ENCODE measurements at places on chromosomes 7 and 10.
A peak's percentile ranks its signal among the peaks of the same experiment; 100 is the strongest.

DNA sequence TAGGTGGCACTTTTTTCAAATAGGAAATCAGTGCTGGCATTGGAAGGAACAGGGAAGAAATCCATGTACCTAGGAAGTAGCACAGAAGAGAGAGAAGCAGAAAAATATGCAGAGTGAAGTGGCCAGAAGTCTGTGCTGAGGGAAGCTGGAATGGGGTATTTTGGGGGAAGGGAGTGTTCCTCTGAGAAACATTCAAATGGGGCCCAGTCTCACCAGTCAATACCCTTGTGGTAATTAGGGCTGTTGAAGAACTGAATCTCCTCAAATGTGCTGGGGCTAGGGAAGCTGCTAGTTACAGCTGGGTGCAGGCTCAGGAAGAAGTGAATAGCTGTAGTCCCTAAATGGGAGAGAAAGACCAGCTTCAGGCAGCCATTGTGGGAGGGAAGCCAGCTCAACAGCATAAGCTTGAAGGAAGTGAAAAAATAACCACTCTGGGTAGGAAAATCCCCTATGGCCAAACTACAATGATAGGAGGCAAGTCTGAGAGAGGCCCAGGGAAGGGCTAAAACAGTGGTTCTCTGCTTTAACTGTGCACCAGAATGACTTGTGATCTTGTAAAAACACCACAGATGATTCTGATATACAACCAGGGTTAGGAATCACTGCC lies 7.6 kb downstream of the NDST2 start:
- DNase-seq, result no peak

- DNase-seq, result no peak
These were observed 93.6 kb upstream of the PRR15 start for GRCh38 chr7:29469976-29470557.

DNA sequence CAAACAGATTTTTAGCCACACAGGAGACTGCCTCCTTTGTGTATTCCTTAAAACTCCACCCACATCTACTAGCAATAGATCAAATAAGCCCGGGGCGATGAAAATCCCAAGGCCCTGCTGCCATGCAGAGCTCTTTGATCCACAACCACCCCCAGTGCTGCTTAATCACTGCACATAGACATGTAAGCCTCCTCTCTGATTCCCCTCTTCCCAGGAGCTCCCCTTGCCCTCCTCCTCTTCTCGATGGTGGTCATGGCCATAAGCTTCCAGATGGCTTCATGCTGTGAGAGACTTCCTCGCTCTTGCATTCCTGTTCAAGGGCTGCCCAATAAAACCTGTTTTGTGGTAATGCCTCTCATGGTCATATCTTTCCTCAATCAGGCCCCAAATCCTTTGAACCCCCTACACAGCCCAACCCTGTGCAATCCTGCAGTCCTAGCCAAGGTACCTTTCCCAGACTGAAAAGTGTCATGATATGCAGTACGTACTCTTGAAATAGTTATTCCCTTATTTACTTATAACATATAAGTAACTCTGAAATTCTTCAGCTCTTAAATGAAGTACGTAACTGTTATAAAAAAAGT lies 158.5 kb downstream of the CACNA2D1 start:
- no peak for DNase-seq

DNA sequence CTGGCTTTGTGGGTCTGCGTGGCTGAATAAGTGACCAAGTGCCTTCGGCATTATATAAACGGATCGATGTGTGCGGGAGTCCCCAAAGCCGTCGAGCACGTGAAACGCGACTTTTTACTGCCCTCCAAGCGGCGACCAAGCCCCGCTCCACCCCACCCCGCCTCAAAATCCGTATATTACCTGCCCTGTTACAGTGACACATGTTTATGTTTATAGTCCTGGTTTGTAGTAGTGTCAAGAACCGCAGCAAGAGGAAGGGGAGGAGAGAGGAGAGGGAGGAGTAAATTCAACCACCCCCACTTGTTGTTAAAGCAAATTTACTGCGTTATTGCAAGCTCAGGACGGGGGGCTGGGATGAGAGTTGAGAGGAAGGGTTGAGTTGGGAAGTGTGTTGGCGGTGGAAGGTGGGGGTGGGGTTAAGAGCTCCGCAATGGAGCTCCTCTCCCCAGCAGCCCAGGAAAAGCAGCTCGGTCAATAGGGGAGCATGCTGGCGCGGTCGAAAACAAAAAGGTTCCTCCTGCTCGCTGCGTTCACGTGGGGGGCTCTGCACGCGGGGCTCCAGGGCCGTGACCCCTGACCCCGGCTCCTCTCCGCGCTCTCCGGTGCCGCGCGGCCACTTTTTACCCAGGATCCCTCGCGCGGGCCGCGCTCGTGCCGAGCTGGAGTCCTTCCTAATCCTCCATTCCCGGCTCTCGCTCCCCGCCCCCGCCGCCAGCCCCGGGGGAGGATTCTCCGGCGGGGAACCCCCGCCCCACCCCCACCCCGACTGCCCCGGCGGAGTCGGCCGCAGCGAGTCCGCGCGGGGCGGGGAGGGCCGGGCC lies at the start of gene SKIDA1:
TSS of gene SKIDA1 (minus strand) at position 316 of the 821 bp plus-strand sequence. CDS start 7,860 bp downstream, outside the sequence.
- DNase-seq, result peak; percentile 77

GRCh38 chr7:37831244-37831643 lies 17.2 kb upstream of the NME8 start:
- DNase-seq, result no peak

GRCh38 chr7:26200038-26200443 lies 505 bp downstream of the HNRNPA2B1 start:
- DNase-seq, result peak; percentile 35

- no peak for DNase-seq
These were observed 23.9 kb downstream of the NT5C3A start for GRCh38 chr7:33038639-33039038.

GRCh38 chr7:32905175-32905662 lies 13.7 kb upstream of the KBTBD2 start:
- no peak for DNase-seq

DNA sequence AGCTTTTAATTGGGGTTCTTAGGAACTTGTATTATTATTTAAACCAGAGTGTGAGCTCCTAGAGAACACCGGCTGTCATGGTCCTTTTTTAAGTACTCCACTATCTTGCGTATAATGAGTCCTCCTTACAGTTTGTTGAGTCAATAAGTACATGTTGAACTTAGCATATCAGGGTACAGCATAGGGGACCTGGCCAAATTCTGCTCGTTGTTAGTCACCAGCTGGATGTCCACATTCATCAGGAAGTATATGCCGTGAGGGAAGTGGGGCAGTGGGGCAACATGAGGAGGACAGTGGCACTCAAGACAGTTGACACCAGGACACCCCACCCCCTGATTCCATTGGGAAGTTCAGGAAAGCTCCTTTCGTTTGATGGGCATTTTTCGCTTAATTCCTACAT lies 16.6 kb downstream of the RPP30 start:
- DNase-seq, result no peak

DNA sequence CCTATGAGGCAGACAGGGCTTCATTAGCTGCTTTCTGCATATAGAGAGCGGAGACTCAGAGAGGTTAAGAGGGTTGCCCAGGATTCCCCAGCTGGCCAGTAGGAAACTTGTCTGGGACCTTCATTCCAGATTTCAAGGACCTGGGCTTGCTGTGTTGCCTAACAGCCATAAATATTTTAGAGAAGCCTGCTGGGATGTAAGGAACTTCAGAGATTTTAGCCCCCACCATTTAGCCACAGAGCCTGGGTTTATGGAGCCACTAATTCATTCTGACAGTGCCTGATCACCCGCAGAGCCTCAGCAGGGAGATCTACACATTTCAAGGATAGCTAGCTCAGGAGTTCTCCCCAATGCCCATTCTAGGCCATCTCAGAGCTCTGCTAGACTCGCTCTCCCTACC lies 56.6 kb upstream of the TRUB1 start:
- DNase-seq, result no peak

DNA sequence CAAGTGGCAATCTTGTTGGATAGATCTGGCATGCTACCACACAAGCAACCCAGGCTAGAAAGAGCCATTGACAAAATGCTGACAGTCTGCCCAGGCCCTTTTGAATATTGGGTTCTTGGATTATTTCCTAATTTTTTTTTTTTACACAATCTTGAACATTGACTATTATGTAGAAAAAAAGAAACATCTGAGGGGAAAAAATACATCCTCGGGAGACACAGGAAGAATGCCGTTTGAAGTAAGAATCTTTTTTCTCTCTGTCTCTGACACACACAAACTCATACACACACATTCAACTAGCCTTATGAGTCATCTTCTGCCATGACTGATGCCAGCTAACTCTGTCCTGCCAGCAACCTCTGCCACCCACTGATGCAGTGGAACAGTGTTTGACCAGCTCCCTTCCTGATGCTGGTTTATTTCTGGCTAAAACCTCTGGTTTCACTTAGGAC lies 47.2 kb downstream of the SORBS1 start:
- peak; percentile 91 for DNase-seq

DNA sequence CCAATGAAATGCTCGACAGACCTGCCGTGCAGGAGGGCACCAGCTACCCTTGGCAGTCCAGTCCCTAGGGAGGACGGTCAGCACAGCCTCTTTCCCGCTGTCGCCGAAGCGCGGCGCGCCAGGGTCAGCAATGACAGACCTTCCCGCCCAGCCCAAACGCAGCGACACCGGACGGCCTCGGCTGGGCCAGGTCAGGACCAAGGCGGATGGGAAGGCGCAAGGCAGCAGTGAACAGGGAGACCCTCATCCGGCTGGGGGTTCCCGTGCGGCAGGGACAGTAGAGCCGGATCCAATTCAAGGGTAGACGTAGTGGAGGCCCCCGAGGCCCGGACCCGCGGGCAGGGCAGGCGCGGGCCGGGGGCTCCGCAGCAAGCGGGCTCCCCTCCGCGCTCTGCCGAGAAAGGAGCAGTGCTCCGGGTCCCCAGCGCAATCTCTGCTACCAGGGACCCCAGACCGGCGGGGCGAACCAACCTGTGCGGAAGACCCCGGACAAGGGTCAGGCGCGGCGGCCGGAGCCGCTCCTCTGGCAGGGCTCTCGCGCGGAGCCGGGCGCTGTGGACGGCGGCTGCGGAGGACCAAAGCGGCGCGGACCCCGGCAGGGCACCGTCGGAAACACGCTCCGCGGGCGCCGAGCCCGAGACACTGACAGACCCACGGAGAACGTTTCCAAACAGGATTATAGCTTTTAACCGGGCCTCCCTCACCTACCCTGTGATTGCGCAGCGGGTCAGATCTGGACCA lies at the start of gene SEC31B:
TSS of gene SEC31B (minus strand) at position 551 of the 741 bp plus-strand sequence. CDS start 2,909 bp downstream, outside the sequence.
- no peak for DNase-seq

DNA sequence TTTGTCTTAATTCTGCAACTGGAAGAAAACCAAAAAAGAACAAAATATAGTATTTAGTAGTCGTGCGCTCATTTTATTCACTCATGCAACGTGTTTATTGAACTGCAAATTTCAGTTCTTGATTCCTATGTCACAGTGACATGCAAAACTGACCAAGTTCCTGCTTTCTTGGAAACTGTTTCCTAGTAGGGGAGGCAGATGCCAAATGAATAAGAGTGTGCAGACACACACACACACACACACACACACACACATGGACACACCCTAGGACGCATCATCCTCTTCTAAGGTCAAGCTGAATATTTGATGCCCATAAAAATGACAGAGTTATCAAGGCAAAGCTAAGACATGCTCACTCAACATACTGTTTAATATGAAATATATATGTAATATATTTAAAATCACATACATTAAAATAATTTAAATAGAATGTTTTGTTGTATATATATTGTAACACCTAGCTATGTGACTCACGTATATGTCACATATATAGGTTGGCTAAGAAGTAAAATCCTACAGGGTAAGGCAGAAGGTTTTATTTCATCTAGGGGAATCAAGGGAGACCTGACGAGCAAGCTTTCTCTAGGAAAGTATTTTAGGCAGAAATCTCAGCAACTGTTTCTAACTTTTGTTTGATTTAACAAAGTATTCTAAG lies 79.6 kb downstream of the SVIL start:
- no peak for DNase-seq

- no peak for DNase-seq
These were observed 205.4 kb downstream of the ARHGAP12 start for GRCh38 chr10:31723106-31723750.

- DNase-seq, result no peak
These were observed 66.0 kb upstream of the DOCK1 start for GRCh38 chr10:126839094-126839761.

- peak; percentile 98 for DNase-seq
These were observed 297.1 kb upstream of the NFE2L3 start for GRCh38 chr7:25854608-25855497.

DNA sequence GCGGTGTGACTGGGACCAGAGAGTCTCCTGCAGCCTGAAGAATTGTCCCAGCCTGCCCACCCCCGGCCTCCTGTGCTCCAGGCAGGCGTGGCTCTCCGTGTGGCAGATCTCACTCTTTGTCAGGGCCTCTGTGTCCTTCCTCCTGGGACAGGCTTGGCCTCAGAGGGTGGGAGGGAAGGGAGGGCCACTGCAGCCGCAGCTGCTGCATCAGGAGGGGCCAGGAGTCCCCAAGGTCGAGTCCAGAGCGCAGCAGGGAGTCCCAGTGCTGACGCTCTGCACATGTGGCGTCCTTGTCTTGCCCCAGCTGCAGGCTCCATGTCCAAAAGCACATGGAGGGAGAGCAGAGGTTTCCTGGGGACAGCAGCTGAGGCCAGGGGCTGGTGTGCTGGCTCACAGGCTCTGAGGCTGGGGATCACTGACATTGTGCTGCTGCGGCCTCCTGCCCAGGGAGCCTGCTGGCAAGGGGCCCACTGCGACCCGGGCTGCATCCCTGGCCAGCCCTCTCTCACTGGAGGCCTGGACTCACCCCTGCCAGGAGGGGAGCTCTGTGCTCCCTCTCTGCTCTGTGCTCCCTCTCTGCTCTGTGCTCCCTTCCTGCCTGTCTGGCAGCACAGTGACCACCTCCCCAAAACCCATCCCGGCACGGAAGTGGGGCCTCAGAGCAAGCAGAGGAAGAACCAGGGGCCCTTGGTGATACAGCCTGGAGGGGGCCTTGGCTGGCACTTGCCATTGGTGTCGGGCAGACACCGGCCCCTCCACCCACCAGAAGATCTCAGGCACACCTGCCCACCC lies 114.6 kb upstream of the RET start:
- DNase-seq, result no peak
